CD8-positive, alpha-beta memory T cell (primary cell): ENCODE measurements at places on chromosomes 2 and 18. TPM values are rescaled to one million over a fixed set of nuclear protein-coding genes. Genes with fewer than 3 reads are reported as not detected.

KCNJ13 gene
- total RNA-seq: not detected

SPATA3 gene
- 0.24 TPM for total RNA-seq

KIAA2012 gene
- not detected for total RNA-seq

STARD6 gene
- total RNA-seq: not detected

DYSF gene
- total RNA-seq: 3.6 TPM

FAM117B gene
- 5.9 TPM for total RNA-seq

DPP4 gene
- total RNA-seq: 14.6 TPM

TTN gene
- 0.80 TPM for total RNA-seq

GRCh38 chr2:223889229-223889628, 51.8 kb upstream of the AP1S3 start:
- H3K4me3 ChIP-seq: no peak overlapping the region
- DNase-seq: no peak
- peaks cover 22% of the 10 kb centered on the region for H3K36me3 ChIP-seq
- H3K27me3 ChIP-seq: no peaks in the 10 kb centered on the region
- no peaks in the 10 kb centered on the region for H3K4me1 ChIP-seq
- H3K27ac ChIP-seq: no peak overlapping the region

DNA sequence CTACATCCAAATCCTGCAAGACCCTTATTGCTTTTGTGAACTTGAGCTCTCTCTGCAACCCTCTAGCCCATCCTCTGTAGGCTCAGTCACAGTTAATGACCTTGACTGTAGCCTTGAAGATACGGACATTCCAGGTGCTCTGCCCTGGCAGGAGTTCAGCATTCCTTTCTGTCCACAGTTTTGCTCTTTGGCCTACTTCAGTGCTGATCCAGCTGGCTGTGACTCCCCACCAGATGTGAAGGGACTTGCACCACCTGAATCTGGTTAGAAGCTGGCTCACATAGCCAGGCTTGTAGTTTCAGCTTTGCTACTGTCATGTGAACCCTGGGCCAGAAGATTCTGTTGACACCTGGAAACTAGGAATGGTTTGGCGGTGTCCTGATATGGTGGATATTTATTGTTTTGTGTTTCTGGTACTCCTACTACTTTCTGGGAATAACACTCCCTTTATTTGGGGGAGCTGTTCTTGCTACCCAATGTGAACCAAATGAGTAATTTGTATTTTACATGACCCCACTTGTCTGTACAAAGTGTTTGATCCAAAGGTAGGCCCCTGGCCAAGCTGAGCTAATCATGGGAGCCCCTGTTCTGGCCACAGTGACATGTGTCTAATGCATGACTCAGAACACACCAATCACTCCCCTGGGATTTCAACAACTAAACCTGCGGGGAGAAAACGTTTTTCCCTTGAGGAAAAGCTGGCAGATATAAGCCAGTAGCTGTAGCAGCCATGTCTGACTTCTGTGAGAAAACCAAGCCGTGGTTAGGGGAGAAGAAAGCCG, 73.4 kb downstream of the CDCA7 start:
- DNase-seq: no peak
- H3K4me3 ChIP-seq: no peak overlapping the region
- H3K27me3 ChIP-seq: no peaks in the 10 kb centered on the region

GRCh38 chr18:13076886-13077285, 85.7 kb downstream of the CEP192 start:
- no peaks in the 10 kb centered on the region for H3K4me1 ChIP-seq
- no peak overlapping the region for H3K4me3 ChIP-seq
- H3K27ac ChIP-seq: no peak overlapping the region
- no peaks in the 10 kb centered on the region for H3K27me3 ChIP-seq
- peaks cover 9% of the 10 kb centered on the region for H3K36me3 ChIP-seq

DNA sequence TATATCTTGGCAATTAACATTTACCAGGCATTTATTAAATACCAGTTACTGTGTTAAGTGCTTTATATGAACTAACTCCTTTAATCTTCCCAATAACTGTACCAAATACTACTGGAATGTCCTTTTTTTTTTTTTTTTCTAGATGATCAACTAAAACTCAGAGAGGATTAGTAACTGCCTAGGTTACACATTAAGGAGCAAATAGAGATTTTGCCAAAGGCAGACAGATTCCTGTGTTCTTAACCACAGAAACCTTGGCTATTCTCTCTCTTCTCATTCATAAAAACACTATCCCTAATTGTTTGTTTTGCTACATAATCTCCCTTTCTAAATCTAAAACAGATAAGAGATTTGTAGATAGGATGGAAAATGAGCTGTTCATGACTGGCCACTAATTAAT, 13.3 kb downstream of the DHX57 start:
- no peak overlapping the region for H3K4me3 ChIP-seq
- DNase-seq: no peak
- H3K36me3 ChIP-seq: peaks cover 25% of the 10 kb centered on the region
- H3K4me1 ChIP-seq: no peaks in the 10 kb centered on the region

DNA sequence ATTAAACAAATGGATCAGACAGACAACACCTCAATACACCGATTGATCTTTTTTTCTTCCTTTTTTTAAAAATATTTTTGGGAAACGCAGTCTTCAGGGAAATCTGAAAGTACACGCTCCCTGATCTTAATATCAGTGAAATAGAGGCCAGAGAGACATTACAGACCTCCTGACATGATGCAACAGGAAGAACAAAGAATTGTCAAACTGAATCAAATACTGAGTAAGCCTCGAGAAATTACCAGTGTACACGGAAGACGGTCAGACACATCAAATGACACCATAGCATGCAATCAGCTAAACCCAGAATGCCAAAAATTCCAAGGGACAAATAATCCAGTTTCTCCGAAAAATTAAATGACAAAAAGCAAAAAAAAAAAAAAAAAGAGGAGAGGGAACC, 80.2 kb upstream of the NFU1 start:
- no peaks in the 10 kb centered on the region for H3K27me3 ChIP-seq
- H3K36me3 ChIP-seq: peaks cover 75% of the 10 kb centered on the region
- H3K27ac ChIP-seq: no peak overlapping the region
